ENCODE measurements at places on chromosomes 5 and 9.
A peak's percentile ranks its signal among the peaks of the same experiment; 100 is the strongest.

GRCh38 chr5:159975462-159976019, 33.4 kb upstream of the TTC1 start:
- no peak overlapping the region for H3K4me3 ChIP-seq
- no peaks in the 10 kb centered on the region for H3K4me1 ChIP-seq

- H3K4me3 ChIP-seq, result no peak overlapping the region
- peaks cover 45% of the 10 kb centered on the region for H3K4me1 ChIP-seq
- DNase-seq, result no peak
- H3K27ac ChIP-seq, result no peak overlapping the region
- no peaks in the 10 kb centered on the region for H3K27me3 ChIP-seq
Measured at GRCh38 chr5:84301535-84301934, 83.1 kb downstream of the EDIL3 start.

GRCh38 chr9:129853614-129854013, 18.4 kb downstream of the USP20 start:
- DNase-seq, result no peak
- no peak overlapping the region for H3K4me3 ChIP-seq
- H3K36me3 ChIP-seq, result peaks cover 78% of the 10 kb centered on the region
- no peaks in the 10 kb centered on the region for H3K27me3 ChIP-seq
- peak overlapping the region; percentile 5 for H3K27ac ChIP-seq

- H3K27me3 ChIP-seq, result no peaks in the 10 kb centered on the region
- H3K4me1 ChIP-seq, result no peaks in the 10 kb centered on the region
- H3K4me3 ChIP-seq, result no peak overlapping the region
- DNase-seq, result no peak
- H3K27ac ChIP-seq, result no peak overlapping the region
Measured at GRCh38 chr5:27963050-27963783, 924.8 kb upstream of the CDH9 start.

- no peaks in the 10 kb centered on the region for H3K36me3 ChIP-seq
- H3K27ac ChIP-seq, result peak overlapping the region; percentile 76
- H3K4me1 ChIP-seq, result peaks cover 48% of the 10 kb centered on the region
- DNase-seq, result no peak
Measured at GRCh38 chr9:127873223-127873691, 4.2 kb downstream of the AK1 start.

DNA sequence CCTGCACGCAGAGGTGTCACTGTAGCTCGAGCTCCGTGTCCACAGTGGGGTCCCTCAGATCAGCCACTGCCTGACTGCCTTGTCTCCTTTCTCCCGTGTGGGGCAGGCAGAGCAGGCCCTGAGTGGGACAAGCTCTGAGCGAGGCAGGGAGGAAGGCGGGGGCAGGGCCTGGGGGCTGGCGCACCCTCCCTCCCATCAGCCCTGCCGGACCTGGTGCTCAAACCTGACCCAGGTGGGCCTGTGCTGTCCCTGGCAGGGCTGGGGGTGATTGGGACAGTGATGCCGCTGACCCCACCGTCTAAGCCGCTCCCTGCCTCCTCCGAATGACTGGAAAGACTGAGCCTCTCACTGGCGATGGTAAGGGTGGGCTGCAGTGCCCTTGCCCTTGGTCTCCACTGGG, 60.9 kb downstream of the KCNT1 start:
- no peaks in the 10 kb centered on the region for H3K36me3 ChIP-seq
- no peaks in the 10 kb centered on the region for H3K4me1 ChIP-seq
- no peak overlapping the region for H3K4me3 ChIP-seq

DNA sequence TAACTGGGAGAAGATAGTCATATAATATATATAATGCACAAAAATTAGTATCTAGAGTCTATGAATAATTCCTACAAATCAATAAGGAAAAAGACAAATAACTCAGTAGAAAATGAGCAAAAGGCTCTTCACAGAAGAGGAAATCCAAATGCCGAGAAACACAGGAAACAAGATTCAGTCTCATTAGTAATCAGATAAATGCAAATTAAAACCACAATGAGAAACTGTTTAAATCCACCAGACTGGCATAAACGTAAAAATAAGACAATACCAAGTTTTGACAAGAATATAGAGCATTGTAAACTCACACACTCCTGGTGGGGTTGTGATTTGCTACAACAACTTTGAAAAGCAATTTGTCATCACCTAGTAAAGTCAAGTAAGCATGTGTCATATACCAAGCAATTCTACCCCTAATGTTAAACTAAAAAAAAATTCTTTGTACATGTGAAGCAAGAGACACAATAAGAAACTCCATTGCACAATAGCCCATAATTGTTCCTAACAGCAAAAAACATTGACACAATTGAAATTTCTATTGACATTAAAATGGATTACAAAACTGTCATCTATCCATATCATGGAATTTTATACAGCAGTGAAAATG, 21.0 kb upstream of the UBLCP1 start:
- H3K36me3 ChIP-seq, result no peaks in the 10 kb centered on the region
- H3K4me3 ChIP-seq, result no peak overlapping the region
- no peaks in the 10 kb centered on the region for H3K4me1 ChIP-seq

- H3K27ac ChIP-seq, result no peak overlapping the region
- H3K4me3 ChIP-seq, result no peak overlapping the region
- DNase-seq, result no peak
- H3K27me3 ChIP-seq, result no peaks in the 10 kb centered on the region
Measured at GRCh38 chr9:14746626-14747025, 24.1 kb upstream of the CER1 start.

DNA sequence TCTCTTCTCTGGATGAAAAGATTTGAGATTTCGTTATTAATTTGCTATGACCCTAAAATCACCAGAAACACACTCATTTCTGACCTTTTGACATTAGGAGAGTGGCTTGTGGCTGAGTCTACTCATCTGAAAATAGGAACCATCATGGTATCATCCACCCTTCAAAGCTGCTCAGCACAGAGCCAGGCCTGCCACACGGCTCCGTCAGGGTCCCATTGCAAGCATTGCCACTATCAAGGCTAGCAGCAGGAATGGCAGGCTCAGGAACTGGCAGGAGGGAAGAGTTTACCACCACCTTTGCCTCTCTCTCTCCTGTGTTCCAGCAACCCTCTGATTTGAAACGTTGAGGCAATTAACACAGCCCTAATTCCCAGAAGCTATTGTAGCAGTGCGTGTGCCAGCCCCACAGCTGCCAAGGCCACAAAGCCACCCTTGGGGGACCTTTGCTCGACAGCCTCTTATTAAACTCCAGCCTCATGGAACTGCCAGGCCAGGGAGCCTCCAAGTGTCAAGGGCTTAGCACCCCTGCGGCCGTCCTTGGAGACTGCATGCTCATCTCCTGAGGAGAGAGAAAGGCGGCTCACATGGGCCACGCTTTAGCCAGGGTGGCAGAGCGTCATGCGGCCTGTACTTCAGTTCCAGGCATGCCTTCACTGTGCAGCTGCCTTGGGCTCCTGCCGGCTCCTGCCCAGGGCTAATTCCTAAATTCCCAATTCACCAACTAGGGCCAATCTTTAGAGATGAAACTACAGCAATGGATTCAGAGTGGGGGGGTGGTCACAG, 145.9 kb downstream of the ROR2 start:
- H3K36me3 ChIP-seq, result no peaks in the 10 kb centered on the region
- no peaks in the 10 kb centered on the region for H3K4me1 ChIP-seq
- H3K4me3 ChIP-seq, result no peak overlapping the region
- no peak overlapping the region for H3K27ac ChIP-seq

GRCh38 chr5:72604111-72604797, 97.0 kb upstream of the ZNF366 start:
- peaks cover 15% of the 10 kb centered on the region for H3K4me1 ChIP-seq
- no peaks in the 10 kb centered on the region for H3K27me3 ChIP-seq
- H3K4me3 ChIP-seq, result no peak overlapping the region
- no peaks in the 10 kb centered on the region for H3K36me3 ChIP-seq
- no peak overlapping the region for H3K27ac ChIP-seq

GRCh38 chr5:135486131-135487036, 34.2 kb upstream of the TIFAB start:
- no peaks in the 10 kb centered on the region for H3K27me3 ChIP-seq
- no peak overlapping the region for H3K27ac ChIP-seq
- DNase-seq, result peak; percentile 40
- H3K4me3 ChIP-seq, result no peak overlapping the region
- H3K36me3 ChIP-seq, result no peaks in the 10 kb centered on the region

GRCh38 chr5:179343719-179344430, 1.4 kb downstream of the ADAMTS2 start:
- no peaks in the 10 kb centered on the region for H3K36me3 ChIP-seq
- H3K27me3 ChIP-seq, result no peaks in the 10 kb centered on the region
- H3K4me1 ChIP-seq, result peaks cover 38% of the 10 kb centered on the region
- peak overlapping the region; percentile 75 for H3K4me3 ChIP-seq
- no peak for DNase-seq

- H3K27ac ChIP-seq, result no peak overlapping the region
- H3K4me1 ChIP-seq, result no peaks in the 10 kb centered on the region
- DNase-seq, result no peak
- no peaks in the 10 kb centered on the region for H3K36me3 ChIP-seq
- no peaks in the 10 kb centered on the region for H3K27me3 ChIP-seq
Measured at GRCh38 chr5:157689942-157690689, 18.8 kb downstream of the C5orf52 start.

GRCh38 chr9:105858006-105858690, 163.8 kb downstream of the TMEM38B start:
- DNase-seq, result no peak
- no peak overlapping the region for H3K27ac ChIP-seq
- no peaks in the 10 kb centered on the region for H3K27me3 ChIP-seq
- no peaks in the 10 kb centered on the region for H3K36me3 ChIP-seq
- H3K4me1 ChIP-seq, result no peaks in the 10 kb centered on the region

GRCh38 chr5:109281136-109281690, 128.6 kb downstream of the PJA2 start:
- no peak overlapping the region for H3K27ac ChIP-seq
- H3K27me3 ChIP-seq, result no peaks in the 10 kb centered on the region
- H3K36me3 ChIP-seq, result no peaks in the 10 kb centered on the region
- DNase-seq, result no peak

GRCh38 chr9:127107929-127108876, 14.2 kb downstream of the ANGPTL2 start:
- peaks cover 31% of the 10 kb centered on the region for H3K4me1 ChIP-seq
- no peak for DNase-seq
- H3K4me3 ChIP-seq, result no peak overlapping the region
- peaks cover 19% of the 10 kb centered on the region for H3K36me3 ChIP-seq
- peak overlapping the region; percentile 20 for H3K27ac ChIP-seq

GRCh38 chr9:118187408-118187807, 483.2 kb downstream of the TLR4 start:
- no peaks in the 10 kb centered on the region for H3K4me1 ChIP-seq
- H3K36me3 ChIP-seq, result no peaks in the 10 kb centered on the region

GRCh38 chr5:1380011-1380817, 35.3 kb upstream of the CLPTM1L start:
- no peak overlapping the region for H3K4me3 ChIP-seq
- no peak for DNase-seq
- H3K4me1 ChIP-seq, result peaks cover 8% of the 10 kb centered on the region
- no peaks in the 10 kb centered on the region for H3K36me3 ChIP-seq

GRCh38 chr9:95351051-95351450, 33.5 kb upstream of the FANCC start:
- no peak for DNase-seq
- no peak overlapping the region for H3K4me3 ChIP-seq
- no peaks in the 10 kb centered on the region for H3K36me3 ChIP-seq
- H3K27me3 ChIP-seq, result peaks cover 43% of the 10 kb centered on the region
- no peak overlapping the region for H3K27ac ChIP-seq
- H3K4me1 ChIP-seq, result peaks cover 11% of the 10 kb centered on the region

GRCh38 chr5:123285122-123286023, 137.8 kb downstream of the CEP120 start:
- no peaks in the 10 kb centered on the region for H3K4me1 ChIP-seq
- H3K27ac ChIP-seq, result peak overlapping the region; percentile 68
- H3K27me3 ChIP-seq, result no peaks in the 10 kb centered on the region

DNA sequence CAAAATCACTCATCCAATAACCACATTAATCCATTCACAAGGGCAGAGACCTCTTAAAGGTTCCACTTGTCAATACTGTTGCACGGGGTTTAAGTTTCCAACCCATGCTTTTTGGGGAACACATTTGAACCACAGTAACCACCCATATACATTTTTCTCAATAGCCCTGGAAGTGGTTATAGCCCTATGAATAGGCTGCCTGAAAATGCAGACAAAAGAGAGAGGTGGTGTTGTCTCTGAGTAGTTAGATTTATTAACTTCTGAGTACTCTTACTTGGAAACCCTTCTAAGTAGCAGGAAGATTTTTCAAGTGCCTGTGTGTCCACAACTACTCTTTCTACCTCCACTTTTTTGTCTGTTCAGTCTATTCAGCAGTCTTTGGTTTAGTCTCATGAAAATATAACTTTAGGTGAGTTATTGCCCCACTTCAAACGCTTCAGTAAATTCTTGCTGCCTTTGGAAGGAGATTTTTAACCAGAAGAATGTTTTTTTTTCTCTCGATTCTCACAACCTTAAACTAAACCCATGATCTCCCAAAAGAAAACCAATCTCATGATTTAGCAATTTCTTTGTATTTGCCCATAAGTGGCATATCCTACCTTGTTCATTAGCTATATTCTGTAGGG, 42.6 kb downstream of the ARHGEF28 start:
- no peak overlapping the region for H3K27ac ChIP-seq
- H3K36me3 ChIP-seq, result no peaks in the 10 kb centered on the region
- H3K4me1 ChIP-seq, result no peaks in the 10 kb centered on the region
- DNase-seq, result no peak
- H3K27me3 ChIP-seq, result no peaks in the 10 kb centered on the region

DNA sequence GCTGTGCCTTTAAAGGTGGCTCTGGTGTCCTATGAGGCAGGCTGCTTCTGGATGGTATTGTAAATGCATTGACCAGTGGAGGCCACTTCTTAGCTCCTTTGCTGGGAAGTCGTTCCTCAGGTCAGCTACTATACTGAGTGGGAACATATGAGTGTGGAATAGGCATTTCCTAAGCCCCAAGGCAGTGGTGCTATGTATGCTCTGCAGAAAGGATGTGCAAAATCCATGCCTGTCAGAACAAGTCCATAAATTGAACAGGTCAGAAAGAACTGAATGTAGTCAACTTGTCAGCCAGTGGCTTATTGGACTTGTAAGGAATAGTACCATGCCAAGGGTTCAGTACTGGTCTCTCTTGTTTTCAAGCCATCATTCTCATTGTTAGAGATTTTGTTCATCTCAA, 216.4 kb downstream of the CDH10 start:
- H3K27me3 ChIP-seq, result no peaks in the 10 kb centered on the region
- H3K27ac ChIP-seq, result no peak overlapping the region
- DNase-seq, result no peak
- H3K4me1 ChIP-seq, result no peaks in the 10 kb centered on the region
- H3K36me3 ChIP-seq, result no peaks in the 10 kb centered on the region
- H3K4me3 ChIP-seq, result no peak overlapping the region

DNA sequence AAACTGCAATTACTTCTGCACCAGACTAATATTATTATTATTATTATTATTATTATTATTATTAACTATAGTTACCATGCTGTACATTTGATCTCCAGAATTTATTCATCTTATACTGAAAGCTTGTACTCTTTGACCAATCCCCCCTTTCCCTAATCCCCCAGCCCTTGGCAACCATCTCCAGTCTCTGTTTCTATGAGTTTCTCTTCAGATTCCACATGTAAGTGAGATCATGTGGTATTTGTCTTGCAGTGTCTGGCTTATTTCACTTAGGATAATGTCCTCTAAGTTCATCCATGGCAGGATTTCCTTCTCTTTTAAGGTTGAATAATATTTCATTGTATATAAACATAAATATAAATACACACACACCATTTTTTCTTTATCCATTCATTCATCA, 287.0 kb upstream of the DAB2 start:
- no peaks in the 10 kb centered on the region for H3K36me3 ChIP-seq
- no peak overlapping the region for H3K27ac ChIP-seq
- no peaks in the 10 kb centered on the region for H3K27me3 ChIP-seq
- no peak overlapping the region for H3K4me3 ChIP-seq
